ENCODE measurements at places on chromosomes 1 and 21. TPM values are rescaled to one million over a fixed set of nuclear protein-coding genes. Genes with fewer than 3 reads are reported as not detected.

MAD2L2 gene
- polyA plus RNA-seq = 38.0 TPM

ADAMTS5 gene
- not detected for polyA plus RNA-seq

SPATA1 gene
- not detected for polyA plus RNA-seq

OVAAL gene
- polyA plus RNA-seq = not detected

GPR52 gene
- polyA plus RNA-seq = not detected

DMRTB1 gene
- not detected for polyA plus RNA-seq

INAVA gene
- not detected for polyA plus RNA-seq
